ENCODE measurements at places on chromosomes 7 and 10.

GRCh38 chr7:5824297-5824610 is 42.8 kb upstream of the RNF216 start:
- no peak for DNase-seq

GRCh38 chr7:36978461-36978860 is 254.2 kb upstream of the AOAH start:
- no peak for DNase-seq

GRCh38 chr10:1020958-1021357 is 4.7 kb downstream of the IDI2 start:
- DNase-seq: no peak

GRCh38 chr7:88200789-88201188 is 19.0 kb downstream of the SRI start:
- DNase-seq: no peak

DNA sequence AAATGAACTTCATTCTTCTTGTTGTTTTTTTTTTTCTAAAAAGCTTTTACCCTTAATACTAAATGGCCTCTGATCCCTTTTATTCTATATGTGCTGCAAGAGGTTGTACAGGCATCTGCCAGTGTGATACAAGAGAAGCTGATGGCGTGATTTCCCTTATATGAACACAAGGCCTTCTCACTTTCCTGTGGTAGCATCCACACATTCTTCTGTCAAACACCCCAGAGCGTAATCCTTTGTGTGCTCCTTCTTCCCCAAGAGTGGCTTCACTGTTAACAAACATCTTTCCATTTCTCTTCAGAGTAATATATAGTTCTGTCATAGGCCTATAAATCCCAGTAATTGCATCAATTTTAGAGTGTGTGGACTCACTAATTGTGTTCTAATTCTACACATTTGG is 86.3 kb upstream of the CAPZA2 start:
- DNase-seq: no peak
